ENCODE measurements at places on chromosomes 1 and 21. TPM values are rescaled to one million over a fixed set of nuclear protein-coding genes. Genes with fewer than 3 reads are reported as not detected.

CHI3L2 gene
- total RNA-seq, result not detected

BCL10 gene
- 50.7 TPM for total RNA-seq

KCNE1 gene
- total RNA-seq, result 0.06 TPM

LAMC1 gene
- 106 TPM for total RNA-seq

LRRC71 gene
- total RNA-seq, result not detected

CR2 gene
- total RNA-seq, result 2.1 TPM

RHBG gene
- total RNA-seq, result not detected

PRR9 gene
- not detected for total RNA-seq

SNRPE gene
- total RNA-seq, result 220 TPM

PRDM16 gene
- total RNA-seq, result 3.1 TPM

DCST2 gene
- not detected for total RNA-seq

DNAH14 gene
- 32.5 TPM for total RNA-seq

SH2D1B gene
- 1.1 TPM for total RNA-seq

TEDDM1 gene
- not detected for total RNA-seq

RPTN gene
- total RNA-seq, result not detected
